Left ventricle myocardium inferior (tissue), 1 donor: ENCODE measurements at places on chromosomes 13 and 19. TPM values are rescaled to one million over a fixed set of nuclear protein-coding genes. Genes with fewer than 3 reads are reported as not detected.

GRCh38 chr19:55005684-55006488 lies 32.2 kb downstream of the GP6 start:
- no peak for DNase-seq

DNA sequence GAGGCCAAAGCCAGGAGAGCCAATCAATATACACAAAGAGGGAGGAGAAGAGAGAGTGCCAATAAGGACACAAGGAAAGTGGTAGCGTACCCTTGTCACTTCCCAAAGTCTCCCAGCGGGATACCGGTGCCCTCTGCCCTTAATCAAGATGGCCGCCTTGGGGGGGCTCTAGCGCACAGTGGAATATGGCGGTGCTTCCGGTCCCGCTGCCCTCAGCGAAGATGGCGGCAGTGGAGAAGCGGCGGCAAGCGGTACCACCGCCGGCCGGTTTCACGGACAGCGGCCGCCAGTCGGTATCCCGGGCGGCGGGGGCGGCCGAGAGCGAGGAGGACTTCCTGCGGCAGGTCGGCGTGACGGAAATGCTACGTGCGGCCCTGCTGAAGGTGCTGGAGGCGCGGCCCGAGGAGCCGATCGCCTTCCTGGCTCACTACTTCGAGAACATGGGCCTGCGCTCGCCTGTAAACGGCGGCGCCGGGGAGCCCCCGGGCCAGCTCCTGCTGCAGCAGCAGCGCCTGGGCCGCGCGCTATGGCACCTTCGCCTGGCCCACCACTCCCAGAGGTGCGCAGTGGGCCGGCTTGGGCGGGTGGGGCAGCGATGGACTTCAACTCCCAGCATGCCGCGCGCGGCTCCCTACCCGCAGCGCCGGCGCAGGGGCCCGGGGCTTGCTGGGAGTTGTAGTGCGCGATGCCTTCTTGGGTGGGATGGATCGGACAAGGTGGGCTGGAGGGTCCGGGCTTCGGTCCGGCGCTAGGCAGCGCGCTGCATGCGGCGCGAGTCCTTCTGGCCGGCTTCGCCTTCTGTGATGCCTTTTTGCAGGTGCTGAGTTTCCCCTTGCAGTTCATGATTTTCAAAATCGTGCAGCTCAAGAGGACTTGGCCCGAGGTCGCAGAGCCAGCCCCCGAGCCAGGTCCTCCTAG lies at the start of gene TPGS1:
Gene TPGS1 (plus strand): TSS at position 212 of the 918 bp plus-strand sequence. CDS start 10 bp downstream, at position 222.
- DNase-seq: peak; percentile 92

DNA sequence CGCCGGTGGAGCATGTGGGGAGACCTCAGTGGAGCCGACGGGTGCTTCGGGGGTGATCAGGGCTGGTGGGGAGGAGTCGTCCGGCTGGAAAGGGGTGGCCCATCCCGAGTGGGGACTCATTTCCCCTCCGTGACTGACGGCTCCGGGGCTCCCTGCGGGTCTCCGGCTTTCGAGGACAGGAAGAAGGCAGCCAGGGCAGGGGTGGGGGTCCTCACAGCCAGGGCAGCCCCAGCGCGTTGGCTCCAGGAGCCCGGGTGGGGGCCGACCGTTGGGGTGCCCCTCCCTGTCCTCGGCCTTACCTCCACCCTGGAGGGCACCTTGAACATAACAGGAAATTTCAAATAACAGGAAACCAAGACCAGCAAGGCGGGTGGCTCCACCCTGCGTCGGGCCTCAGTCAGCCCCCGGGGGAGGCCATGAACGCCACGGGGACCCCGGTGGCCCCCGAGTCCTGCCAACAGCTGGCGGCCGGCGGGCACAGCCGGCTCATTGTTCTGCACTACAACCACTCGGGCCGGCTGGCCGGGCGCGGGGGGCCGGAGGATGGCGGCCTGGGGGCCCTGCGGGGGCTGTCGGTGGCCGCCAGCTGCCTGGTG lies at the start of gene S1PR4:
Gene S1PR4 (plus strand): TSS at position 393 of the 596 bp plus-strand sequence. CDS start 24 bp downstream, at position 417.
- no peak for DNase-seq

- no peak for DNase-seq
Measured at GRCh38 chr13:72141855-72142519, 275.0 kb upstream of the DACH1 start.

The DPF1 gene
- total RNA-seq: 0.49 TPM

The EBI3 gene
- 0.49 TPM for total RNA-seq
